NCI-H82 (cell line): ENCODE measurements at places on chromosomes 16 and 17.

GRCh38 chr17:50447870-50448595 is 20.6 kb downstream of the CHAD start:
- DNase-seq = no peak

GRCh38 chr17:42754782-42755181 is 6.2 kb upstream of the RAMP2 start:
- no peak for DNase-seq

DNA sequence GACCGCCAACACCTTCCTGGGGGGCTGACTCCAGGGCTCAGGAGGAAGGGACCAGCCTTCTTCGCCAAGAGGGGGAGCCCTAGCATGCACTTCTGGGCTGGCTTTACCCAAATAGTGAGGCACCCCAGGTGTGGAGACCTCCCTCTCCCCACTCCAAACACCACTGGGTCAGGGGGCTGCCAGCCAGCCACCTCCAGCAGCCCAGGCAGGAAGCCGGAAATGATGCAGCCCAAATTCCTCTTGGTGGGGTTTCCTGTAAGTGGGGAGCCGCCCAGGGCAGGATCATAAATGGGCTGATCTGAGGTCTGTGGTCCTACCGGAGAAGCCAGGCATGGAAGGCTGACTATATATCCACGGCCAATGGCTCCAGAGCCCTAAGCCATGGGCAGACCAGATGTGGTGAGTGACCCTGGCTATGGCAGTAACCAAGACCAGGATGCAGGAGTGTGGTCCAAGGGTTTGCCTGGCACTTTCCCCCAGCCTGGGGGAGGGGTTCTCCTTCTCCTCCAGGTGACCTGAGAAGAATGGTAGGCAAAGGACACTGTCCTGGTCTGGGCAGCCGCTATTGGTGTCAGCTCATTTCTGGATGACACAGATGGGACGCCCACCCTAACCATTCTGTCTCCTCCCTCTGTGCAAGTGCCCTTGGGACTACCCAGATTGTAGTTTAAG is 4.2 kb downstream of the GIT1 start:
- DNase-seq = no peak

GRCh38 chr16:49484451-49484849 is 110.8 kb downstream of the C16orf78 start:
- DNase-seq = peak; percentile 62

GRCh38 chr17:29533976-29534375 is 32.9 kb downstream of the ABHD15 start:
- no peak for DNase-seq
